ENCODE measurements at places on chromosomes 5 and 9.

DNA sequence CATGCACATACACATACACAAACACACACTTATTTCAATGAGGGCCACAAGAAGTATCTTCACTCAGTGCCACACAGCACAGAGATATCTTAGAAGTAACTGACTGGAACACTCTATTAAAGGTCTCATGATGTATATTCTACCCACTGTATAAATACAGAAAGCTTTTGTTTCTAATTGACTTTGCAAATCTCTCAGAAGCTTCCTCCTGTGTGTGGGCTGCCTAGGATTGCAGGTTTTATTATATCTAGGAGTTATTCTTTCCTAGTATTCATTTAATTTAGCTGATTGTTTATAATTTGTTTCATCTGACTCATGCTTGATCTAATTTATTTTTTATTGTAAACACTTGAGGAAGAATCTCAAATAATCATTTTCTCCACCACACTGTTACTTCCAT, 262.4 kb upstream of the ACTBL2 start:
- DNase-seq: no peak

DNA sequence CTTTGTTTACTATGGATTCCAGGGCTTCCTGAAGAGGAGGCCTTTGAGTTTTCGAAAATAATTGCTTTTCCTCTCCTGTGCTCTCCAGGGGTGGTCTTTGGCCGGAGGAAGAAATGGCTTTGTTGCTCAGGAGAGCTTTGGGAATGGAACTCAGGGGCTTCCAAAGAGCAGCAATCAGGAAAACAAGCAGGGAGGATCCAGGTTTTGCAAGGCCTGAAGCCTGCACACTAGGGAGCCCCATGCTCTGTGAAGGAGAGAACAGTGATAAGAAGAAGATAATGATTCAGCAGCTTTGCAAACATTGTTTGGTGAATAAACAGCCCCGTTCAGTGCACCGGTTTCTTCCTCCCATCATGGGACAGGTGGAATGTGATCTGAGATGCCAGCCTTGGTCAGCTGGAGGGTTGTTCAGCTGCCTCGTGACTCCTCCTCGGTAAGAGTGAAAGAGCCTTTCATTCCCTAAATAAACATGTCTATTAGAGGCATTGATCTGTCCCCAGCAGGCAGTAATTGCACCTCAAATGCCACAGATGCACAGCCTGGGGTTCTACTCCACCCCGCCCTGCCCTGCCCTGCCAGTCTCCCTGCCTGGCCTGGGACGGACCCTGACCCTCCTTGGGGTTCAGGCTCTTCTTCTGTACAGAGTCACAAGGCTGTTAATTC, 11.5 kb upstream of the ALDH1B1 start:
- no peak for DNase-seq

- no peak for DNase-seq
Measured at GRCh38 chr5:127583866-127584265, 65.0 kb upstream of the CTXN3 start.

DNA sequence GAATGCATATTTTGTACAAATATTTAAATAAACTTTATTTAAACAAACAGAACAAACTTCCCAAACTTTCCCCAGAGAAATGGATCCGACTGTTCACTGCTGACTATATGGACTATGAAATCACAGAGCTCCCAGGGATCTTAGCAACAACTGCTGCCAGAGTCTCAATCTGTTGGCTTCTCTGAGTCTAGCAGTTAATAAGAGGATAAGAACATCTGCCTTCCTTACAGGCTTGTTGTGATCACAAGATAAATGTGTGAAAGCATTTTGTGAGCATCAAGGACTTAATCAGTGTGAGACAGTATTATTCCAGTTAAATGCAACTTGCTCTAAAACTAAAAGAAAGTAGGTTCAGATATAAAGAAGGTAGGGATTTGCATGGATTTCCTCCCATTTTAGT, 31.4 kb upstream of the MYOT start:
- no peak for DNase-seq

- no peak for DNase-seq
Measured at GRCh38 chr9:128913048-128913900, 7.5 kb upstream of the PHYHD1 start.

DNA sequence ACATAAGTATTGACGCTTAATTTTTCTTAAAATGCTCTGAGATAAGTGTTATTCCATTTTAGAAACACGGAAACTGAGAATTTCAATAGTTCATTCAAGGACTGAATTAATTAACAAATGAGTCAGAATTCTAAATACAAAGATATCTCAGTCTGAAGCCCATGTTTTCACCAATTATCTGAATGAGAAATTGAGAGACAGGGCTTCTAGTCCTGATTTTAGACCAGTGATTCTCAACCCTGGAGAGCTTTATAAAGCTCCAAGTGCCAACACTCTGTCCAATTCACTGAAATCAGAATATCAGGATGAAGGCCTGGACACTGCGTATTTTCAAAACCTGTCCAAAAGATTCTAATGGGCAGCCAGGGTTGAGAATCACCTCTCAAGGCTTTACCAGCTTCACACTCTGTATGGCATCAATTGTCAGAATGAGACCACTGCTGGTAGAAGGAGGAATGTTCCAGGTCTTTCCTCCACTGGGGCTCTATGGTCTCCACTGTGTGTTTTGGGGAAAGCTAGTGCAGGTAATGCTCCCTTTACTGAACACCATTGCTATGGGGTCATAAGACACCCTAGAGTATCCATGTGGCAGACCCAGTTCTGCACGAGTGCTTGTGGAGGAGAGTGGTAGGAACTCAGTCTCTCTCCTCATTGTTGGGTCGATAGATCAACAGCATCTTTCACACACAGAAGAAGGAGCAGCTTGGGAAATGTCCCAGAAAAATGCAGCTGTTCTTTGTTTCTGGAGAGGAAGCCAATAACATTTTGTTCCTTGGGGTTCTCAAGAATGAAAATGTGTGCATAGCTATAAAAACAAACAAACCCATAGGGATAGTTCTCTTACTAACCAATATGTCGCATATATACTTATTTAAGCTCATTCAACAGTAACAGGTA, 99.7 kb upstream of the OSMR start:
- DNase-seq: no peak

Measured in activated gamma-delta T cell treated with anti-CD3 and anti-CD28 coated beads, Interleukin-2, amount 50 U/mL, for 16 hours (primary cell).